Activated T-helper 1 cell treated with Interleukin-2 at 50 U/mL for 16 hours (primary cell): ENCODE measurements at places on chromosomes 7 and 10.

- DNase-seq, result no peak
These were observed 13.5 kb upstream of the TSPAN13 start for GRCh38 chr7:16739863-16740622.

DNA sequence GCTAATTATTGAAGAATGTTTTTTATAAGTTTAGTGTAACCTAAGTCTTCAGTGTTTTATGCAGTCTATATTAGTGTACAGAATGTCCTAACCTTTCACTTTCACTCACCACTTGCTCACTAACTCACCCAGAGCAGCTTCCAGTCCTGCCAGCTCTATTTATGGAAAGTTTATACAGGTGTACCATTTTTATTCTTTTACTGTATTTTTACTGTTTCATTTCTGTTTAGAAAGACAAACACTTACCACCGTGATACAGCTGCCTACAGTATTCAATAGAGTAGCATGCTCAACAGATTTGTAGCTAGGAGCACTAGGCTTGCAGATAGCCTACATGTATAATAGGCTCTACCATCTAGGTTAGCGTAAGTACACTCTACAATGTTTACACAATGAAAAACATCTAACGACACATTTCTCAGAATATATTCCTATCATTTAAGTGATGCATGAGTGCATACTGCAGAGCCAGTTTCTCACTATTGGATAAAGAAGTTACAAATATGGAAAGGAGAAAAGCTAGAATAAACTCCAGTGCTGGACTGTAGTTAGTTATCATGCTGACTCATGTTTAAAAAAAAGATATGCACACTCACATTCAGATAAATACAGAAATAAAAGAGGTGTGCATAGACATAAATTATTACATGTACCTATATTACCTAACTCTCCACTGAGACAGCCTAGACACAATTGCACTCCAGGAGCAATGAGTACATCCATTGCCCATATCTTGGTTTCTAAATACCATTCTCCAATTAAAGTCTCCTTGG, 30.4 kb downstream of the STEAP1B start:
- DNase-seq, result no peak

- no peak for DNase-seq
These were observed 23.9 kb upstream of the PPP1R17 start for GRCh38 chr7:31663072-31663471.

GRCh38 chr10:63843107-63843506, 321.9 kb downstream of the REEP3 start:
- no peak for DNase-seq

GRCh38 chr7:20793248-20793647, 6.6 kb upstream of the SP8 start:
- no peak for DNase-seq

GRCh38 chr10:31887850-31888249, 40.8 kb downstream of the ARHGAP12 start:
- no peak for DNase-seq

DNA sequence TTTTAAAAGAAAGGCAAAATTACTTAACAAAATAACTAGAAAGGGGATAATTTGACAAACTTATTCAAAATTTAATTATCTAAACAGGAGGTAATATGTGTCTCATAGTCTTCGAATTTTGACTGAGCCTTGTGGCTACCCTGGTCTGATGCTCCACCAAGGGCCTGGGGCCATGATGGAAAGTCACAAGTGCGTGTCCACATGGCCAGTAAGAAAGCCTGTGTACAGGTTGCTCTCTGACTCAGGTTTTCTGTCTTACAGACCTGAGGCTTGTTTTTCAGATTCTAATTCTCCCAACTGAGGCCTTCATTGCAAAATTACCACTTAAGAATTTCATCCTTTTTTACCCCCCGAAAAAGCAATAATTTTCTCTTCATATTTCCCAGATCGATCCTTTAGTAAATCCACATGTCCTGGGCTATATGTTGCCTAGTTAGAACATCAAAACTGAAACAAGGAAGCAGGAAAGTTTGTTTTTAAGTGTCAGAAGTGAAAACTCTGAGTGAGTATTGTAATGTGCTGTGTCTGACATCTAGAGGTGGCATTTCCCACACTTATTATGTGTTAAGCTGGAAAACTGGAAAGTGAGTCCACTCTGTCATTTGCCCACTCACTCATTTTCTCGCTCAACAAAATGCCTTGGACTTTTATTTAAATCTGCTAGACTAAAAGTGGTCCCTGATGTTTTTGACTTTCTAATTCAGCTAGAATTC, 10.0 kb downstream of the CYP3A43 start:
- DNase-seq, result no peak
